Stimulated activated CD8-positive, alpha-beta memory T cell treated with anti-CD3 and anti-CD28 coated beads, Interleukin-15, amount 100 ng/mL, for 4 hours (primary cell): ENCODE measurements at places on chromosomes 16 and 17.

DNA sequence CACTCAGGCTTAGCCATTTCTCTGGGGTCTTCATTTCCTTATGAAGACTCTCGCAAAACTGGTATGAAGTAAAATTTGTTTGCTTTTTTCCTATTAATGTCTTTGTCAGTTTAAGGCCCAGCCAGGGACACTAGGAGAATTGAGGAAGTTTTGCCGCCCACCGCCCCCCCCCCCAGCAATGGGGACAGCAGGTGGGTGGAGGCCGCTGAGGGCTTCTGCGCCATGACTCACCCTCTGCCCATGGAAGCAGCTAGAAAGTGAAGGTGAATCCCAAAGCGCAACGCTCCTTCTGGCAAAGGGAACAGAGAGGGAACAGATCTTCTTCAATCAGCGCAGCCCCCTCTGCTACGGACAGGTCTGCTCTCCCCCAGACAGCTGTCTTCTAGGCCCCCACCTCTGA, 49.7 kb downstream of the MARF1 start:
- DNase-seq, result no peak

DNA sequence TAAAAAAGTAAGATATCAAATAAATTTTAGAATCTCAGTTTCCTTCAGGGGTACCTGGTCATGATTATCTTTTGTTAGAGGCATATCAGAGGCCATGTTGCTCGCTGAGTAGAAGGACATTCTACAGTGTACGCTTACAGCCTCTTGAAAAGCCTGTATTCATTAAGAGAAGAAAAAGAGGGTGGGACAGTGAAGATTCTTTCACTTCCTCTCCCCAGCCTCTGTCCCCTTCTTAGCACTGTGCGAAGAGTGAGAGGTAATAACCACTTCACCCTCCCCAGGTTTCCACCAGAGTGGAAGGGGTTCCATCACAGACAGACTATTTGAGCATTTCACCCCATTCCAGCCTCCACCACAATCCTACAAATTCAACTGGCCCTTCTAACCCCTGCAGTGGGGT, 4.8 kb upstream of the LPO start:
- no peak for DNase-seq

- DNase-seq, result no peak
These were observed 52.0 kb upstream of the TEX2 start for GRCh38 chr17:64315032-64315490.

- no peak for DNase-seq
These were observed 30.3 kb upstream of the RAI1 start for GRCh38 chr17:17650959-17651358.
